NCI-H1105 (cell line): ENCODE measurements at places on chromosomes 11 and 22.

DNA sequence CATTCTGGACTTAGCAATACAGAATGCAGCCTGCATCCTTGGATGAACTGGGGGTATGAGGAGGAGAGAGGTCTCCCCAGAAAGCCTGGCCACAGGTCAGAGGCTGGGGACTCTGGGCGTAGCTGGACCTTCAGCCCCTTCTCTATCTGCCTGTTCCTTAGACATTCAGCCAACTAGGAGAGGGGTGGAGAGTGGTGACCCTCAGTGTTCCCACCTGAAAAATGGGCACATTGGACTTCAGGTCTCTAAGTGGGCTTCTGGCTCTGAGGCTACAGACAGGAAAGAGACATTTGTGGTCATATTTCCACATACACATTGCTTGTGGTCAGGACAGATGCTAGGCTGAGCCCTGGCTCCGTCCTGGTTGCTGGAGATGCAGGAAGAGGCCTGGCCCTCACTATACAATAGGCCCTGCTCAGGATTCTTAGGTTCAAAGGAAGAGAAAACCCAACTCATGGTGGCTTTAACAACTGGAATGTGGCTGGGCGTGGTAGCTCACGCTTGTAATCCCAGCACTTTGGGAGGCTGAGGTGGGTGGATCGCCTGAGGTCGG lies 30.1 kb upstream of the CBX7 start:
- DNase-seq = no peak

GRCh38 chr22:38126928-38127668 lies 16.6 kb upstream of the BAIAP2L2 start:
- no peak for DNase-seq

GRCh38 chr11:34916843-34917770 lies 689 bp downstream of the PDHX start:
- no peak for DNase-seq

GRCh38 chr11:132347156-132348090 lies 977.0 kb downstream of the NTM start:
- no peak for DNase-seq

DNA sequence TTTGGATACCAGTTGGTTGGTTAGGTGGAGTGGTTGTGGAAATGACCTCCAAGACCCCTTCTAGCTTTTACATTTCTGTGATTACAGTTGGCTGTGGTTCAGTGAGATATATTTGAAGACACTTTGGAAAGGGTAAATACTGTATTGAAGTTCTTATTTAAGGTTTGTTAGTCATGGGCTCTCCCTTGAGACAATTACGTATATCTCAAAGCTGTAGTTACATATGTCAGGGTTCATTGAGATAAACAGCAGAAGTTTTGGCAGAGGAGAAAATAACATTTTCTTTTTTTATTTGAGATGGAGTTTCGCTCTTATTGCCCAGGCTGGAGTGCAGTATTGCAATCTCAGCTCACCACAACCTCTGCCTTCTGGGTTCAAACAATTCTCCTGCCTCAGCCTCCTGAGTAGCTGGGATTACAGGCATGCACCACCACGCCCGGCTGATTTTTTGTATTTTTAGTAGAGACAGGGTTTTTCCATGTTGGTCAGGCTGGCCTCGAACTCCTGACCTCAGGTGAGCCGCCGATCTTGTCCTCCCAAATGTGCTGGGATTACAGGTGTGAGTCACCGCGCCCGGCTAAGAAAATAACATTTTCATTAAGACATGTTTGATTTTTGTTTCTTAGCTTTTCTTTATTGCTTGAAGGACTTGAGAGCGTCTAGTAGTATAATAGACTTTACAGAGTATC lies 1.9 kb downstream of the RNF121 start:
- DNase-seq = no peak
